Breast epithelium (tissue), 4 donors: ENCODE measurements at places on chromosomes 5 and 9.

GRCh38 chr9:17294822-17295624 is 160.2 kb downstream of the CNTLN start:
- DNase-seq = no peak

DNA sequence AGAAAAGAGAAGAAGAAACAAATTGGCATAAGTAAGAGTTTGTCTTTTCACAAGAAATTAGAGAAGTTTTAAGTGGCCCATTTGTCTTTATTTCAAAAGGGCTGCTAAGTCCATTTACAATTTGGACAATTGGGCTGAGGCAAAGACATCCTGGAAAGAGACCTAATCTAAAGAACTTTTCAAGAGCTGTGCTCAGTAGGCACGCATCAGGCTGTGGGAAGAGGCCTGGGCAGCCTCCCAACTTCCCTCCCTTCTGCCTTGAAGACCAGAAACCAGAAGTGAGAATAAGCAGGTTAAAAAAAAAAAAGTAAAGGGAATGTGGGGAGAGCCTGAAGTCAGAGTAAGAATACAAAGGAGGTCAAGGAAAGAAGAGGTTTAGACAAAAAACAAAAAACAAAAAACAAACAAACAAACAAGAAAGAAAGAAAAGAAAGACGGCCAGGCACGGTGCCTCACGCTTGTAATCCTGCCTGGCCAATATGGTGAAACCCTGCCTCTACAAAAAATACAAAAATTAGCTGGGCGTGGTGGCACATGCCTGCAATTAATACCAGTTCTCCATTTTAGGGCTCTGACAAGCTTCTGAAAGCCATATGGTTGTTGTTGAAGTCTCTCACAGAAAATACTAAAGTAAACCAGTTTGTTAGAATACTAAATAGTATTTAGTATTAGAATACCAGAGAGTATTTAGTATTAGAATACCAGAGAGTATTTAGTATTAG is 48.0 kb upstream of the CEP78 start:
- no peak for DNase-seq

- no peak for DNase-seq
Measured at GRCh38 chr5:147190331-147190730, 44.5 kb upstream of the STK32A start.

GRCh38 chr5:168596927-168597326 is 17.8 kb upstream of the PANK3 start:
- DNase-seq = no peak

GRCh38 chr5:121630402-121630801 is 221.3 kb upstream of the FTMT start:
- no peak for DNase-seq
